ENCODE measurements at places on chromosomes 5 and 9.
A peak's percentile ranks its signal among the peaks of the same experiment; 100 is the strongest.

- no peak for DNase-seq
Observed at GRCh38 chr5:136605638-136606037, 240.3 kb upstream of the TRPC7 start.

- no peak for DNase-seq
Observed at GRCh38 chr9:116124472-116125040, 29.0 kb upstream of the PAPPA start.

DNA sequence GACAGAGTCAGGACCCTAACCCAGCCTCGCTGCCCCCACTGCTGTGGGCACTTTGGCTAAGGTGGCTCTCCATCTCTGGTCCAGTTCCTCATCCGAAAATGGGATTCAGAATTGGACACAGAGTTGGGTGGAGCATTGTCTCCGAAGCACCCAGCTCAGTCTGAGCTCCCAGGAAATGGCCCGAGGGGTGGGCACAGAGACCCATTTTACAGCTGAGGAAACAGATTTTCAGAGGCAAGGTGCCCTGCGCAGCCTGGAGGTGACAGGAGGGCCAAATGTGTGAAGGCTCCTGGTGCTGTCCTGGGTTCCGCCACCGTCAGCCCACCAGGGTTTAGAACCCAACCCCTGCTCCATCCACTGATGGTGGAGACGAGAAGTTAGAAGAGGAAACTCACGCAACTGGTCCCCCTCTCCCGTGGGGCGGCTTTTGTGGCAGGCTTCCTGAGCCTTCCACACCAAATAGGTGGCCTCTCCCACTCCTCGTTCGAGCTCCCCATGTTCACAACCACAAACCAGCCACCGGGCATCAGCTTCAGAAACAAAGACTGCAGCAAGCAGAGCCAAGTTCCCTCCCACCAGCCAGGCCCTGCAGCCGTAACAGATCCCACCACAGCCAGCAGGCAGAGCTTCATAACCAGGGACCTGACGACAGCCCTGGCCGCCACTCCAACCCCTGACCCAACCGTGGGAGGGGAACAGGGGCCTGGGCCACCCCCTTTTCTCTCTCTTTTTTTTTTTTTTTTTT, 90.9 kb upstream of the LMX1B start:
- no peak for DNase-seq

- DNase-seq: no peak
Observed at GRCh38 chr5:176724472-176724871, 77.2 kb downstream of the TSPAN17 start.

GRCh38 chr9:27352457-27353165, 55.7 kb upstream of the EQTN start:
- peak; percentile 17 for DNase-seq

DNA sequence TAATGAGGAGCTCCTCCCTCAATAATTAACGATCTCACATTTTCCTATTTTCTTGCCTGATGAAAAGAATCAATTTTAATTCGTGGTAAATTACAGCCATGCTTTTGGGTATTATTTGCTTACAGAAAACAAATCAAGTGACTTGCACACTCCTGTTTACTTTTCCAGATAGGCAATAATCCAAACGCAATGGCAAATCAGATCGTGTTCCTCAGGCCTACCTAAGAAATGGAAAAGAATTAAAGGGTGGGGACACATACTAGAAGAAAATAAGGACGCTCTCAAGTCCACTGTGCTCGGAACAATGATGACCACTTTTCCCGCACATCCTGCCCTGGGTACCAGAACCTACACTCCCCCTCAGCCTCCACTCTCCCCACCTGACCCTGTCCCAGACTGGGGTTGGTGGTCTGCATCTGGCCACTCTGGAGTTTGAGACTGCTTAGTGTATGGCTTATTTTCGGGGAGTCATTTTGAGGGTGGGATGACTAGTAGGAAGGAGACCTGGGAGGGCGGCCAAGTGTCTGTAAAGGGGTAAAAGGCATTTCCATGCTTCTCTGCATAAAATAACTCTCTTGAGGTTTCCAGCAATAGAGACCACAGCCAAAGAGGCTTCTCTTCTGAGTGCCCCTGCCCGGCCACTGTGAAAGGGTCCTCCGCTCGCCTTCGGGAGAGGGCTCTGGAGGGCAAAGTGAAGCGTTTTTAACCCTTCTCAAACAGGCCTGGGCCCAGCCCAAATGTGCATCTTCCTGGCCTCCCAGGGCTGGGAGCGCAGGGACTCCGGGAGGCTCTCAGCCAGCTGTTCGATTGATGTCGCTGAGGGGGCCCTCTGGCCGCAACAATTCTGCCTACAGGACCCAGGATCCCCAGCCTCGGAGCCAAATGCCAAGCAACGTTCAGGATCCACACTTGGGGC, 4.5 kb upstream of the OTP start:
- no peak for DNase-seq

GRCh38 chr5:16922430-16922829, 13.7 kb downstream of the MYO10 start:
- DNase-seq: no peak

GRCh38 chr9:83633255-83633654, 10.3 kb downstream of the IDNK start:
- DNase-seq: no peak

DNA sequence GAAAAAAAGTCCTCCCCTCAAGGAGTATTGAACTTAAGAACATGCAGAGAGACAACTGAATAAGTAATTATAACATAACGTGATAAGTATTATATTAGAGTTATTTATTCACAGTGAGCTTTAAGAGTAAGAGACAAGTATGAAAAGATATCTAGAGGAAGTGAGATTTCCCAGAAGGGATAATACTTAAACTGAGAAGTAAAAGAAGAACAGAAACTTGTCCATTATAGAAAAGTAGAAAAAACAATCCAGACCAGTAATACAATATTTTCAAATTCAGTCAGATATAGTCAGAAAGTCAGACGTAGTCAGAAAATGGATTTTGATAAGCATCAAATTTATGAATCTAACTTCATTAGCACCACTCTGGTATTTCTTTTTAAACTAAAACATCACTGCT, 613.0 kb upstream of the CCNG1 start:
- DNase-seq: no peak

DNA sequence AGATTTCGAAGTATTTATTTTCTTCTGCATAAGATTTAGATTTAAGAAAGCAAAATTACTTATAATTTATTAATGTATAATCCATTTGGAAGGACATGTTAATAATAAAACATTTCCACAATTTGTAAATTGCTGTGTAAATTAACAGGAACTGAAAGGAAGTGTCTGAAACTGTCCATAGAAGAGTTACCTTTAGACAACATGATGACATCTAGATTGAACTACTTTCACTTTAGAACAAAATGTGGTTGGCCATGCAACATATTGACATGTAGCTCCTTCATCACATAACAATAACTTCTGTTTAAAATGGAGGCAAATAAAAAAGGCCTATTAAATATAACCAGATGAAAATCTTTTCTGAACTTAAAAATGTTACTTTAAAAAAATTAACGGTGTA, 1849.5 kb upstream of the ACO1 start:
- DNase-seq: no peak

- DNase-seq: no peak
Observed at GRCh38 chr5:146185161-146185560, 2.7 kb upstream of the LARS1 start.

- DNase-seq: no peak
Observed at GRCh38 chr5:139156814-139157213, 41.4 kb downstream of the SIL1 start.

- no peak for DNase-seq
Observed at GRCh38 chr5:67520161-67520908, 323.7 kb upstream of the CD180 start.

- DNase-seq: peak; percentile 26
Observed at GRCh38 chr9:122370869-122371755, at the start of gene PTGS1. Gene PTGS1, plus strand, starts transcription at chr9:122371024. Its CDS starts 61 bp downstream, at chr9:122371085.

DNA sequence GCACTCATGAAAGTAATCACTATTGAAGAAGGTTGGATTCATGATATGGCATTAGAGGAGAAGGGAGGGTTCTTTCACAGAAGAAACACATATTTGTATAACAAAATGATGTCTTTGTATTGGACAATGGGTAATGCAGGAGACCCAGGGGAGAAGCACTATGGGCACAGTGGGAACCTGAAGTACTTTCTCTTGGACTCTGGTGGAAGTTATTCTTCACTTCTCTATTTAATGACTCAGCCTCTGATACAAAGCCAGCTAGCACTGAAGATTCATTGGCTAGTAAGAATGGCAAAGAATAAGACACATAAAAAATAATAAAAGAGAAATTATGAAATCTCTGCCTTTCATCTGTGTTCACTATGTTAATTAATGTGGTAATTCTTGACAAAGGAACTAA, 149.9 kb upstream of the PRR16 start:
- DNase-seq: no peak

DNA sequence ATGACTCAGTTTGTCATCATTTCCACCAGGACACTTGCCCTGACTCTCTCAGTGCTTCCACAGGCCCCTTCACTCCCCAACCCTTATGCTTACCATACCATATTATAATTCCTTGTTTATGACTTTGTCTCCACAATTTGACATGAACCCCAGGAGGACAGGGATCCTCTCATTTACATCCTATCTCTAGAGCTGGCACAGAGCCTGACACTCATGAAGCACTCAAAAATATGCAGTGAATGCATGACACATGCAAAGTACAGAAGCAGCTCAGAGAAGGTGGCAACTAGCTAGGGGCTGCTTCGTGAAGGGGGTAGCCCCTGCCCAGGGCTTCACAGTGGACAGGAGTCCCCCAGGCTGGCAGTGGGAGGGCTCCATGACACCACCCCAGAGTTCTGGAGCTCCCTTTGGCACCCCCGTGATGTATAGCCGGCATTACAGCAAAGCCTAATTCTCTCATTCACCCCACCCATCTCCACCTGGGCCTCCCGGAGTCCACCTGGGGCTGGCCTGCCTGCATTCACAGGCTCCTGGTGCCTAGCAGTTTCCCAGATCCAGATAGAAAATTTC, 112.0 kb upstream of the SPOCK1 start:
- DNase-seq: no peak

DNA sequence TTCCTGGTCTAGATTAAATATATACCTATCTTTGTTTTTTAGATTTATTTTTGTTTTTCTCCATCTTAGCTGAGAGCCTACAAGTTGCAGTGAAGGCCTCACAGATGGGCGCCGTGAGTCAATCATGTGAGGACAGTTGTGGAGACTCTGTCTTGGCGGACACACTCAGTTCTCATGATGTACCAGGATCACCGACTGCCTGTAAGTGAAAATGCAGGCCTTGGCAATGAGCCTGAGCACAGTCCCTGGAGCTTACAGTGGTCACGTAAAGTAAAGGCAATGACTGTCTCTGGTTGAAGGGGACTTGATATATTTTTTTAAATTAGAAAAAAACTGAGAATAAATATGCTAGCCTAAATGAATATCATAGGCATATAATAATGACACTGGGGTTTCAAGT, 271.9 kb downstream of the ARHGEF28 start:
- no peak for DNase-seq
